ENCODE measurements at places on chromosomes 13 and 19. TPM values are rescaled to one million over a fixed set of nuclear protein-coding genes. Genes with fewer than 3 reads are reported as not detected.

DNA sequence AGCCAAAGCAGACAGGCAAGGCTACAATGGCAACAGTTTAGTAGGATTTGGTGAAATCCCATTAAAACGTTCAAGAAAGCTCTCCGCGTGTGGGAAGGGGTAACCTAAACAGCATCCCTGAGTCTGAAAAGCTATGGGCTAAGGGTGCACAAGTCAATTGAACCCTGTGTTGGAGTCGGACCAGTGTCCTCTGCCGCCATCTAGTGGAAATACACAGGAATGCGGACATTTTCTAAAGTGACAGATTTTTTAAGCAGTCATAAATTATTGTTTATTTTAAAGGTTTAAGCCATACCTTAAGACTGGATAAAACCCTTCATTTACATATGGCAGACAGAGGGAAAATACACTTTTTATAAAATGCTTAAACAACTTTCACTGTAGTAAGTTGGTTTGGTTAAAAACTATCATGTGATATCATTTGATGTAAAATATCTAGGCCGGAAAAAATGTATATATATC is 26.5 kb upstream of the LSM14A start:
- H3K4me1 ChIP-seq = no peaks in the 10 kb centered on the region
- no peak overlapping the region for H3K27ac ChIP-seq
- H3K36me3 ChIP-seq = no peaks in the 10 kb centered on the region
- H3K4me3 ChIP-seq = no peak overlapping the region

Gene ZNF709
- 8.3 TPM for total RNA-seq

GRCh38 chr13:29816715-29817114 is 33.7 kb downstream of the UBL3 start:
- no peak overlapping the region for H3K27ac ChIP-seq
- H3K27me3 ChIP-seq = no peaks in the 10 kb centered on the region
- DNase-seq = no peak
- no peak overlapping the region for H3K4me3 ChIP-seq
- no peaks in the 10 kb centered on the region for H3K36me3 ChIP-seq

GRCh38 chr19:15448778-15449619 is 757 bp downstream of the WIZ start:
- H3K4me1 ChIP-seq = peaks cover 30% of the 10 kb centered on the region
- peak overlapping the region; percentile 85 for H3K27ac ChIP-seq

GRCh38 chr19:19271828-19272599 is 1.1 kb downstream of the TM6SF2 start:
- H3K4me3 ChIP-seq = no peak overlapping the region
- H3K36me3 ChIP-seq = peaks cover 10% of the 10 kb centered on the region
- DNase-seq = no peak
- no peak overlapping the region for H3K27ac ChIP-seq
- no peaks in the 10 kb centered on the region for H3K27me3 ChIP-seq

All from sigmoid colon (tissue), 7 donors.